Transverse colon (tissue), 4 donors: ENCODE measurements at places on chromosomes 2 and 18.
A peak's percentile ranks its signal among the peaks of the same experiment; 100 is the strongest.

GRCh38 chr2:142734770-142735169 is 142.7 kb upstream of the KYNU start:
- no peak for DNase-seq

DNA sequence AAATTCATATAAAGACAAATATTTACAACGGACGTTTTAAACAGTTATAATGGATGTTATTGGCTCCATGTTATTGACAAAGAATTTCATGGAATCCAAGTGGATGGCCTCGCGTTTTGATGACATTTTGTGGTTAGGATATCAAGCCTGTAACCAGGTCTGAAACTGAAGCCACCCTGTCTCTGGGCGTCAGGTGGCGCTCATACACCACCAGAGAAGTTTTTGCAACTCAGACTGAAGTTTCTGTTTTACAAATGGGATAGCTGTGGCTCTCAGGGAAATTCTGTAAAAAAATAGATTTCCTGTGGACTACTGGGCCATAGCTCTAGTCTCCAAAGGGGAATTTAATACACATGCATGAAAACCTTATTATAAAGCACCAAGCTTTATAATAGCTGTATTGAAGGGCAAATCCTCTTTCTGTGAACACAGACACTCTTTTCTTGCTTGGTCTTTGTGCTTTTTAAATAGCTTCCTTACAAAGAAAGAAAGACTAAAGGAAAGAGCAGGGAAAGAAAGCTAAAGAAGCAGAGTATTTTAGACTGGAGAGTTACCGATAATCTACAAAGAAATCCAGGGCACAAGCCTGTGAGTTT is 86.7 kb downstream of the C18orf54 start:
- DNase-seq: peak; percentile 78

- no peak for DNase-seq
These were observed 151.1 kb downstream of the ZNF407 start for GRCh38 chr18:74748809-74749208.

DNA sequence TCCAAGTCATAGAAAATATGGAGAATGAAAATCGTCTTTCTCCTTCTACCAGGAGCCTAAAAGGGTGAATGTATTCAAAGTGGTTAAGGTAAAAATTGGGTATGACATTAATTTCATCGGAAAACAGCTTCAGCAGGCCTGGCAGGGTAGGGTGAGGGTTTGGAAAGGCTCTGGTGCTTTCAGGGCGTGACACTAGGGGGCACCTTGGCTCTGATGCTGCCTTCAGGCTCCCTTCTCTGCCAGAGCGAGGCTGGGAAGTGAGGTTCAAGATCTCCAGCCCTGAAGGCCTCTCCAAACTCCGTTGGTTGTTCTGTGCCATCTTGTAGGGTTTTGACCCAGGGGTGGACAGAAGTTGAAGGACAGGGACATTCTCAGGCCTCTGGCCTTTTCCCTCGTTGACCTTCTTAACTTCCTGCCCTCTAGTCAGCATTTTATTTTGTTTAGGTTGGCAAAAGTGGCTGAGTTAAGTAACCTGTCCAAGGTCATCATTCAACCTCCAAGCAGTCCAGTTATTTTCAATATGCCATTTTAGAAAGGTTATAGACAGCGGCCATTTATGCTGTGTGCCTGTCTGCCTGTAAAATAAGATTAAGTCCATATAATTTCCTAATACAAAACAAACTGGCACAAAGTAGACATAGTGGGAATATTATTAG is 40.3 kb downstream of the EML6 start:
- DNase-seq: no peak

GRCh38 chr2:150479075-150479915 is 8.2 kb downstream of the RND3 start:
- no peak for DNase-seq

DNA sequence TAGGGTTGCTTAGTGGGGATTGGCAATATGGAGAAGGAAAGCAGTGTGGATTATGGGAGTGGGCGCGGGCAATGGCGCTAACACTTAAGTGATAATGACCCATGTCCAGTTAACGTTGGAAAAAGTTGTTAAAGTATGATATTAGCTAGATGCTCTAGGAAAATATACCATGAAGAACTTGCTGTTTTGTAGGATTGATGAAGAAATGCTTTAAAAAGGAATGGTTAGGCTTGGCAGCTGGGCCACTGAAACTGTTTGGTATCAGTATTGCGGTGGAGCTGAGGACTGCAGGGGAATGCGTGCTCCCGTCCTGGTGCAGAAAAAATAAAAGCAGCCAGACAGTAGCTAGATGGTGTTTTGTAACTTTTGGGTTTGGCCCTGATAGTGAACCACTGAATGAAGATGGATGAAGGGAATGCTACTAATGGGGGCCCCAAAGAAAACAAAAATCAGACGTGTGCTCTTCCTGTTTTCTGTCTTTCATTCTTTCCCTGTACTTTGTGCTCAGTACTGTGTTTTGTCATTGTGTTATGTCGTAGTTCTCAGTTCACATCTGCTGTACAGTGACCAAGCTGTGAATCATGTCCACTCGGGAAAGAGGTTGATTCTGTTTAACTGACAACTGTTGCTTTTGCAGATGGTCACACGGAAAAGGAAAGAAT is 999 bp downstream of the INSIG2 start:
- peak; percentile 31 for DNase-seq
